ENCODE measurements at places on chromosomes 16 and 17.

GRCh38 chr17:76530095-76530723, 7.3 kb downstream of the CYGB start:
- DNase-seq: peak; percentile 93

DNA sequence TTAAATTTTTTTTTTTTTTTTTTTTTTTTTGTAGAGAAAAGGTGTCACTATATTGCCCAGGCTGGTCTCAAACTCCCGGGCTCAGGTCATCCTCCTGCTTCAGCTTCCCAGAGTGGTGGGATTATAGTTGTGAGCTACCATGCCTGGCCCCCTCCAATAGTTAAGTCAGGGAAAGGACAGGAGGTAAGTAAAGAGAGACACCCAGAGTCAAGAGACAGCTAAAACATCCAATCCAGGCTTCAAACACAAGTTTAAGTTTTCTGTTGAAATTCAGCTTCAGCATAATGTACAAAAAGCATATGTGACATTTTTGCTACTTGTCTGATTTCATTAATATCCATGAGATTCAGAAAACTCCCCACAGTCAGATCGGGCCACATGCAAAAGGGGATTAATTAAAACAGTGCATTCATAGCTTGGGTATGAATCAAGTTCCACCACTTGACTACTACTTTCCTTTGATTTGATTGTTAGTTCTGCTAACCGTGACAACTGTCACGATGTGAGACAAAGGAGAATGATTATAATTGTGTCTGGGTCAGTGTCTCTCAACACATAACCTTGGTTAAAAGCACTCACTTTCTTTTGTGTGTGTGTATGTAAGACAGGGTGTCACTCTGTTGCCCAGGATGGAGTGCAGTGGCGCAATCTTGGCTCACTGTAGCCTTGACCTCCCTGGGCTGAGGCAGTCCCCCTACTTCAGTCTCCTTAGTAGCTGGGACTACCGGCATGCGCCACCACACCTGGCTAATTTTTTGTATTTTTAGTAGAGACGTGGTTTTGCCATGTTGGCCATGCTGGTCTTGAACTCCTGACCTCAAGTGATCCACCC, 184.9 kb downstream of the PARN start:
- DNase-seq: no peak

- DNase-seq: no peak
These were observed 1.5 kb downstream of the MYO15A start for GRCh38 chr17:18109935-18110485.

GRCh38 chr17:30922235-30923030, 688 bp downstream of the ADAP2 start:
- DNase-seq: no peak

GRCh38 chr16:27242868-27243590, 25.5 kb downstream of the NSMCE1 start:
- peak; percentile 94 for DNase-seq

GRCh38 chr17:65064452-65065019, 8.0 kb upstream of the GNA13 start:
- no peak for DNase-seq

DNA sequence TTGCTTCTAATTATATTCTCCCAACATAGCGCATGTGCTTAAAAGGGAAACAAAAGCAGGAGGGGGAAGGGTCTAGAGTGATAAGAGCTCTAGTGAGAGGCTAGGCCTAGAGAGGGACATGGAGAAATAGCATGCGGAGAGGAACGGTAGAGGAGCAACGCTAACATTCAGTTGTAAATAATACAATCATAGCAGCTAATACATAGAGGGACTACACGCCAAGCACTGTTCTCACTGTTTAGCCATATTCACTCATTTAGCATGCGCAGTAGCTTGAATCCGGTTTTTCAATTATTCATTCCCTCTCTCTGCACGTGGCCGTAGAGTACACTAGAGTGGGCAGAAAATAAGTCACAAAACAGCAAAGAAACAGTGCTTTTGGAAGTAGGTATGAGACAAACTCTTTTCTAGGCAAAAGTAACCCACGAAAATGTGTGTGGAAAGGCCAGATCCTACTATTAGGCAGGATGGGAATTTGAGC, 1.7 kb upstream of the ALOX12 start:
- no peak for DNase-seq

DNA sequence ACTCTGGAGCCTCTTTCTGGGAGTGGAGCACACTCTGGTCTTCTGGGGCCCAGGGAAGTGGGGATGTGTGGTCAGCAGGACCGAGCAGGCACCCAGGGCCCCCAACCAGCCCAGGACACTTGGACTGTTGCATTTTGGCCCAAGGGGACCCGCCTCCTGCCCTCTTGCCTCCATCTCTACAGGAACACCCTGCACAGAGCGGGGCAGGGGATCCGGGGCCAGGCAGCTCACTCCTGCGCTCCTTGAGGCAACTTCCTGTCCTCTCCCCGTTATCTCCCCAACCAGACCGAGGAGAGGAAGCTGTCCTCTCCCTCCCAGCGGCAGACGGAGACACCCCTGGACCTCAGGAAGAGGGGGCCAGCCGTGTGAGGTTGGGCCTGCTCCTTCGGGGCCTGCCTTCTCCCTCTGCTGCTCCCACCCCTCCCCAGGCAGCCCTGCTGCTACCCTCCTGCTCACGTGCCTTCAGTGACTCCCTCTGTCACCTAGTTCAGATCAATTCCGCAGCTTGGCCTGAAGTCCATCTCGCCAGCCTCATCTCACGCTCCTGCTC, 10.0 kb upstream of the ATP2A3 start:
- no peak for DNase-seq

DNA sequence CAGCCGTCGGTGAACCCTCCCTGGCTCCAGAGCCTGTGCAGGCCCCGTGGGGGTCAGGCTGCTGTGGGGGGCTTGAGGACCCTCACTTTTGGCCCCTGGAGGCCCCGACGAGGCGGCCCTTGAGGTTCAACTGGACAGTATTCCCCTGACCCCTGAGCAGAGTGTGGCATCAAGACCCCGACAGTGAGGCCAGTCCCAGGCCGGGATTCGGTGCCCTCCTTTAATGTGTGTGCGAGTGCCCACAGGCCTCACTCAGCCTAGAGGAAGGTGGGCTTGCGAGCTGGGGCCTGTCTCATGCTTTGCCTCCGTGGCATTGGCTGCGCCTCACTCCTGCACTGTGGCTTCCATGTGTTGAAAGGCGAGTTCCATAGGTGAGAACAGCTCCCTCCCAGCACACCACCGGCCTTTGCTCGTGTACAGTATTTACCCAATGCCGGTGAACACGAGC, 94.5 kb downstream of the METRNL start:
- no peak for DNase-seq

DNA sequence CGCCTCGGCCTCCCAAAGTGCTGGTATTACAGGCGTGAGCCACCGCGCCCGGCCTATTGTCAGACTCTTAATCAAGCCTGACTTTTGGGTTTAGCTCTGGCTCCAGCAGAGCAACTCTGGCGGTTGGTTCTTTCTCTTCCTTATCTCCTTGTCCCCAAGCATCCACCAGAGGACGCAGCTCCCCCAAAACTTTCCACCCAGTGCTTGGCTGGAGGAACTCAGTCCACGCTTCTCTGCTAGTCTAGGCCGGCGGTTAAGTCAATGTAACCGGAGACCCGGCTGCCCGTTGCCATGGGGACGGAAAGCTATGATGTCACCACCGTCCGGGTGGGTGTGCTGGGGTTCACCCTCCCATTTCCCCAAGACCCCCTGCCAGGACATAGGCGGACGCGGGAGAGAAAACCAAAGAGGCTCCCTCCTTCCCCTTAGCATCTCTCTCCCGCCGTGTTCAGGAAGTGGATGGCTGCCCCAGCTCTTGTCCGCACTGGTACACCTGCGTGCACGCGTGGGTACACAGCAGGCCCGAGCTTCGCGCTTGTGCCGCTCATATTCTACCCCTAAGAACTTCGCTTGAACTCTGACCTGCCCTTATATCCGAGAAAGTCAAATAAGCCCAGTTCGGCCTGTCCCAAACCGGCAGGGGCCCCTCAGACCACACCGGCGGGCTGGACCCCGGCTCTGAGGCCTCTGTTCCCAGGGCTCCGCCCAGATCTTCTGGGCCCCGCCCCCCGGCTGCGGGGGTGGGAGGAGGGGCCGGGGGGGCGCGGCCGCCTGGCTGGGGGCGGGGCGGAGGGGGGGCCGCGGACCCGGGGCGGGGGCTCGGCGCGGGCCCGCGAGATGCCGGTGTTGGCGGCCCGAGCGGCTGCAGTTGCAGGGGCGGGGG, at the start of gene RND2:
TSS of gene RND2 (plus strand) at position 825 of the 883 bp plus-strand sequence. CDS start 117 bp downstream, outside the sequence.
- peak; percentile 83 for DNase-seq

GRCh38 chr16:67173808-67174705, 3.7 kb downstream of the NOL3 start:
- peak; percentile 37 for DNase-seq

- DNase-seq: no peak
These were observed 604 bp downstream of the PRR14 start for GRCh38 chr16:30651124-30652004.

GRCh38 chr16:72264771-72265170, 92.8 kb upstream of the PMFBP1 start:
- no peak for DNase-seq

DNA sequence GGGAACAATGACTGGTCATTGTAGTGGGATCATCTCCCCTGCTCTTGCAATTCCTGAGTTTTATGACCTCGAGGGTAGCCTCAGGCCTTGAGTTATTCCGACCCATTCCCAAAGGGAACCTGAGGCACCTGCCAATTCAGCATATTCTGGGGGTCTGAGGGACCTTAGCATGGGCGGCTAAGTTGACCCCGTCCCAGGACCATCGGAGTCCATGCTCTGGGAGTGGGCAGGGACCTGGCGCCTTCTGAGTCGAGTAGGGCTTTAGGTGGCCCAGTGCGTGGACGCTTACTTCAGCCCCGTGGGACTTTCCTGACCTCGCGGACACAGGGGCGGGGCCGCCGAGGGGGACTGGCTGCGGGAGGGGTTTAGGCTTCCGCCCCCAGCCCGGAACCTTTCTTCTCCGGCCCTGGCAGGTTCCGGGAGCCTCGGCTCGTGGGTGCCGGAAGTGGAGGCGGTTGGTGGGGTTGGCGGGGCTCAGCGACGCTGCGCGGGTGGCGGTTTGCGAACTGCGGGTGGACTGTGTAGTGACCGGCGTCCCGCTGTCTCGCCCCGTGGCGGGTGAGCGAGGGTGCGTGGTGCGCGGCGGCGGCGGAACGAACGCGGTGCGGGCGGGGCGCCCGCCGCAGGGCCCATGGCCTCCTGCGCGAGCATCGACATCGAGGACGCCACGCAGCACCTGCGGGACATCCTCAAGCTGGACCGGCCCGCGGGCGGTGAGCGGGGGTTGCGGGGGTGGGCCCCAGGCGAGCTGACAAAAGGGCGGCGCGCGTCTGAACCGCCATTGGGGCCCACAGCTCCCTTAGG, at the start of gene EDC4:
TSS of gene EDC4 (plus strand) at position 422 of the 804 bp plus-strand sequence. CDS start at position 632, 210 bp downstream.
- no peak for DNase-seq

DNA sequence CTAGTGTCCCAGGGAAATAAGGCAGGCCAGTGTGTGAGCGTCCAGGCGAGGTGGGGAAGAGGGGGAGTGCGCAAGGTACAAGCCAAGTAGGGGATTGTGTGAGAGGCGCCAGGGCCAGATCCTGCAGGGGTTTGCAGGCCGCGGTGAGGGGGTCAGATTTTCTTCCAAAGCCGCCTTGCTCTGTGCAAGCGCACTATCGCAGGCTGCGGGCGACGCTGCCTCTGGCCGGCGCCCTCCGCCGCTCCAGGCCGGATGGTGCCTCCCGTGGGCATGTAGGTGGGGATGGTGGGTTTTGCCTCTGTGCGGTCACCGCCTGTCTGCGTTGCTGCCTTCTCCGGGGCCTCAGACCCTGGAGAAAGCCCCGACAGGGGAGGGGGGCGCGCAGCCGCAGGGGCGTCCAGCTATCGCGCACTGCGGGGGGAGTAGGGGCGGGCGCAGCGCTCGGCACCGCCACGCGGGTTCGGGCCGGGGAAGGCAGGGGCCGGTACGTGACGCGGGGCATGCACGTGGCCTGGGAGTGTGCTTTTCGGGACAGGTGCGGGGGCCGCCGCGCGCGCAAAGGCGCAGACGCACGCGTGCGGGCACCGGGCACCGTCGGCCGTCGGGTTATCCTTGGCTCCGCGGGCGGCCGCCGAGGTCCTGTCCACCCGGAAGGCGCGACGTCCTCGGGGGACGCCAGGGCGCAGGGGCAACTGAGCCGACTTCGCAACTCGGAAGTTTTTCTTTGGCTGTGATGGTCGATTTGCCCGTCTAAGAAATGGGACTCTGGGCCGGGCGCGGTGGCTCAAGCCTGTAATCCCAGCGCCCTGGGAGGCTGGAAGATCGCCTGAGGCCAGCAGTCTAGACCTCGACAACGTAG, 1.1 kb upstream of the HAPSTR1 start:
- no peak for DNase-seq

- DNase-seq: no peak
These were observed 5.3 kb downstream of the UNC119 start for GRCh38 chr17:28547096-28547622.

GRCh38 chr17:3666516-3666915, 1.9 kb downstream of the TAX1BP3 start:
- no peak for DNase-seq

- DNase-seq: no peak
These were observed 23.8 kb upstream of the CRYM start for GRCh38 chr16:21301895-21302291.

GRCh38 chr16:20650400-20651166, 46.9 kb downstream of the ACSM1 start:
- no peak for DNase-seq

- DNase-seq: no peak
These were observed 16.3 kb downstream of the HS3ST4 start for GRCh38 chr16:25707982-25708583.

DNA sequence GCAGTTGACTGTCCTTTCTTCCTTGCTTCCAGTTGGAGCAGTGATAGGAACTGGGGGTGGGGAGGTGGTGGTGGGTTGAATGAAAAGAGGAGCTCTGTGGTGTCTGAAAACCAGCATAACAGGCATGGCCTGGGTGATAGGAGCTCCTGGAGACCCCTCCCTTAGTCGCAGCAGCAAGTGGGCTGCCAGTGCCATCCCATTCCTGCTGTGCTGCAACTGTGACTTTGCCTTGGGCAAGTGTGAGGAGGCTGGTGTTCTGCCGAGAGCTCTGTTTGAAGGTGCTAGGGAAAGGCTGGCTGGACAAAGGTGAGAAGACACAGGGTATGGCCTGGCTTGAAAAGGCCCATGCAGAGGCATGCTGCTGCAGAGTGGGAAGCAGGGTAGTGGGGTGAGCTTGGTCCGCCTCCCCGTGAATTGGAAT, 2.7 kb upstream of the CDK5R1 start:
- DNase-seq: no peak

GRCh38 chr16:84616515-84616914, 1.4 kb downstream of the COTL1 start:
- DNase-seq: no peak

DNA sequence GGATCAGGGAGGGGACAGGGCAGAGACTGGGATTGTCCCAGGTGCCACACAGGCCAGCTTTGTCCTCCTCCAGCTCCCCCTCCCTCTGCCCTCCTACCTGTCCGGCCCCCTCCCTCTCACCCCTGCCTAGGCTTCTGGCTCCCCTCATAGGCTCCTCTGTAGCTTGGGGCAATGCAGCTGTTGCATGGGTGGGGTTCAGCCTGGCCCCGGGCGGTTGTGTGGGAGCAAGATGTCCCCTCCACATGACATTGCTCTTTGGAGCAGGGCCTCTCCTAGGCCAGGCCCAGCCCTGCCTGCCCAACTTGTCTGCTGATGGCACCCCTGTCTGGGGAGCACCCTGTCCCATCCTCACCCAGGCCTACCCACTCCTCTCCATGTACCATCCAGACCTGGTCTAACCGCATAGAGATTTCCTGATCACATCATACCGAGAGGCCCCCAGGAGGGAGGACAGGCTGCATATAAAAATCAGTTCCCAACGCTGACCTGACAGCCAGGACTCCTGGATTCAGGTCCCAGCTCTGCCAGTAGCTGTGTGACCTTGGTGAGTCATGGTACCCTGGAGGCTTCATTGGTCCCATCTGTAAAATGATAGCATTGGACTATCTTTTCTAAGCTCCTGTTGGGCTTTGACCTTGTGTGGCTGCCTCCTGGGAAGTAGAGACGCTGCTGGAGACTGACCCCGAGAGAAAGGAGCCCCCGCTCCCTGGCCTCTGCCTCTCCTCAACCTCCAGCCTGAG, 48.8 kb upstream of the DLX4 start:
- no peak for DNase-seq

Measured in brain pericyte (primary cell).